Endodermal cell (in vitro differentiated cells): ENCODE measurements at places on chromosomes 4 and X.

DNA sequence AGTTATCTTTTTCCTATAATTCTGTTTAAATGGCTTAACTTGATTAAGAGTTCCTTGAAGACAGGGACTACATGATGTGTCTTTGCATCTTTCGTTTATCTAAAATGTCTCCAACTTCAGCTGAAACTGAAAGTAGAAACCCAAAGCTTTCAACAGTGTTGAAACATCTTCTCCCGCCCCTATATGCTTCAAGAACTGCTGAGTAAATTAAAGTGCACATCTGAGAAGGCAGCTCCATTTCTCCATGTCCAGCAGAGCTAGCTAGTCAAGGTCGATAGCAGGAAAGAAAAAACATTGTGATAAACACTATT, 185.7 kb upstream of the TBL1X start:
- no peak for DNase-seq

- no peak for DNase-seq
Measured at GRCh38 chr4:154035341-154035740, 246.5 kb upstream of the SFRP2 start.

DNA sequence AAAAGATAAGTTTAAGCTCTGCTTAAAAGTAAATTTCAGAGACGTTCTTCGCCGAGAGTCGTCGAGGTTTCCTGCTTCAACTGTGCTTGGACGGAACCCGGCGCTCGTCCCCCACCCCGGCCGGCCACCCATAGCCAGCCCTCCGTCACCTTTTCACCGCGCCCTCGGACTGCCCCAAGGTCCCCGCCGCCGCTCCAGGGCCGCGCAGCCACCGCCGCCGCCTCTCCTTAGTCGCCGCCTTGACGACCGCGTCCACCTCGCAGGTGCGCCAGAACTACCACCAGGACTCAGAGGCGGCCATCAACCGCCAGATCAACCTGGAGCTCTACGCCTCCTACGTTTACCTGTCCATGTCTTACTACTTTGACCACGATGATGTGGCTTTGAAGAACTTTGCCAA, 70.8 kb downstream of the FMR1NB start:
- DNase-seq: no peak

- DNase-seq: no peak
Measured at GRCh38 chrX:110086916-110087484, 84.1 kb downstream of the TMEM164 start.

DNA sequence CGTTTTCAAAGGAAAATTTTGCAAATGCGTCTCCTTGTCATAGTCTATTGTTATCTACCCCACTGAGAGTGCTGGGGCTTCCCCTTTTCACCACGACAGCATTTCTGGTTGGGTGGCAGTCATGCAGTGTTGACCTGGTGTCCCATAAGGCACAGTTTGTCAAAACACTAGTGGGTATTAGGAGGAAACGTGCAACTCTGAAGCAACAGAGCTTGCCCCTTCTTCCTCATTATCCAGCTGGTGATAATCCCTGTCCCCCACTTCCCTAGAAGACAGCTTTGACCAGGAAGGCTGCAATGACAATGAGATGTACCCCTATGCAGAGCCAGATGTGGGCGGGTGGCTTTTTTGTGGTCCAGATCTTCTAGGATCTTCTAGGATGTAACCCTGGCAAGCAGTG, 1.8 kb downstream of the TBC1D1 start:
- no peak for DNase-seq

DNA sequence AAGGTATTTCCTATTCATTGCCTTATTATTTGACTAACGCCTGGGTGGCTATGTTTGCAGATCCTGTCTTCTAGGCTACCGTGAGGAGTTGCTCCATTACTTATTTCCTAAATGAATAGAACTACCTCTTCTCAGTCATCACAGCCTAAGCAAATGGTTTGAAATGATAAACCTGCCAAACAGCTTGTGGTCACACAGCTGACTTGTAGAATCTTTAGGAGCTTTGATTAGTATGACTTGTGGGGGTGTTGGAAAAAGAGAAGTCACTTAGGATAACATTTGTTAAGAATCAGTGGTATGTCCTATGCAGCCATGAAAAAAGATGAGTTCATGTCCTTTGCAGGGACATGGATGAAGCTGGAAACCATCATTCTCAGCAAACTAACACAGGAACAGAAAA, 169.3 kb downstream of the PPARGC1A start:
- DNase-seq: no peak

- no peak for DNase-seq
Measured at GRCh38 chr4:110020646-110021443, 108.2 kb downstream of the EGF start.
